ENCODE measurements at places on chromosomes 4 and X.

- DNase-seq, result no peak
Measured at GRCh38 chr4:36241771-36242170, 2.5 kb downstream of the ARAP2 start.

DNA sequence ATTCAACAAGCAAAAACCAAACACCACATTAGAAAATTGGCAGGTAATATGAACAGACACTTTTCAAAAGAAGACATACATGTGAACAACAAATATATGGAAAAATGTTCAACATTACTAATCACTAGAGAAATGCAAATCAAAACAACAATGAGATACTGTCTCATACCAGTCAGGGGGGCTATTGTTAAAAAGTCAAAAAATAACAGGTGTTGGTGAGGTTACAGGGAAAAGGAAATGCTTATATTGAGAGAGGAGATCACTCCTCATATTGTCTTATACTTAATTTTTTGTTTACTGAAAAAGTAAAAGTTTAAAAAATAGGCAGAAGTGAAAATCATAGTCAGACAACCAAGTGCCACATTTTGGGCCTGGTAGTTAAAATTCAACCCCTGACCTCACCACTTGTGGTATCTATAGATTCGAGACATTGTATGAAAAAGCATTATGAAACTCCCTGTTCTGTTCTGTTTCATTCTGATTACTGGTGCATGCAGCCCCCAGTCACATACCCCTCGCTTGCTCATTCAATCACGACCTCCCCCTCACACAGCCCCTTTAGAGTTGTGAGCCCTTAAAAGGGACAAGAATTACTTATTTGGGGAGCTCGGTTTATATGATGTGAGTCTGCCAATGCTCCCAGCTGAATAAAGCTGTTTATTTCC lies 153.7 kb upstream of the FGF16 start:
- no peak for DNase-seq

DNA sequence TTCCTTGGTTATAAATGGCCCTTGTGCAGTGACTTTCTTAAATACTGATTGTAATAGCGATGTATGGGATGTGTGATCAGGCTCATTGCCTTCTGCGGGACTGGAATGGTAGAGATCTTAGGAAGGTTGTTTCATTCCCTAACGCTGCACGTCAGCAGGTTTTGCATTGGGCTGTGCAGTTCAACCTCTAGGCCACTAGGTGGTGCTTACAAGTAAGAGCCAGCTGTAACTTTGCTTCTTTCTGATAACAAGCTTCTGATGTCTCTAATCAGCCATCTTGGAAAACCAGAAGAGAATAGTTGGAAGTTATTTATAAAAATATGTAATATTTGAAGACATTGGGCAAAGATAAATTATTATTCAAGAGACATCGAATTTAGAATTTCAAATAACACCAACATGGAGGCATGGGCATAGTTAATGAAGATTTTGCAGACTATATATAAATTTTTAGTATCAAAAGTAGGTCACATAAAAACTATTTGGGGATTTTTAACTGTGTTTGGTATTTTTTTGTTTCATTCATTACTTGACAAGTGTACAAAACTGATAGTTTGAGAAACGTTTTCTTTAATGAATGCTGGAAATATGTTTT lies 339.7 kb upstream of the PCDH7 start:
- no peak for DNase-seq

GRCh38 chr4:72109959-72110497 lies 78.2 kb downstream of the NPFFR2 start:
- DNase-seq, result no peak

GRCh38 chr4:145530189-145530588 lies 48.5 kb downstream of the SMAD1 start:
- no peak for DNase-seq

DNA sequence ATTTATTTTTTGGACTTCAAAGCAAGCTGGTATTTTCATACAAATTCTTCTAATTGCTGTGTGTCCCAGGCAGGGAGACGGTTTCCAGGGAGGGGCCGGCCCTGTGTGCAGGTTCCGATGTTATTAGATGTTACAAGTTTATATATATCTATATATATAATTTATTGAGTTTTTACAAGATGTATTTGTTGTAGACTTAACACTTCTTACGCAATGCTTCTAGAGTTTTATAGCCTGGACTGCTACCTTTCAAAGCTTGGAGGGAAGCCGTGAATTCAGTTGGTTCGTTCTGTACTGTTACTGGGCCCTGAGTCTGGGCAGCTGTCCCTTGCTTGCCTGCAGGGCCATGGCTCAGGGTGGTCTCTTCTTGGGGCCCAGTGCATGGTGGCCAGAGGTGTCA lies 15.3 kb downstream of the FGFR3 start:
- DNase-seq, result no peak

DNA sequence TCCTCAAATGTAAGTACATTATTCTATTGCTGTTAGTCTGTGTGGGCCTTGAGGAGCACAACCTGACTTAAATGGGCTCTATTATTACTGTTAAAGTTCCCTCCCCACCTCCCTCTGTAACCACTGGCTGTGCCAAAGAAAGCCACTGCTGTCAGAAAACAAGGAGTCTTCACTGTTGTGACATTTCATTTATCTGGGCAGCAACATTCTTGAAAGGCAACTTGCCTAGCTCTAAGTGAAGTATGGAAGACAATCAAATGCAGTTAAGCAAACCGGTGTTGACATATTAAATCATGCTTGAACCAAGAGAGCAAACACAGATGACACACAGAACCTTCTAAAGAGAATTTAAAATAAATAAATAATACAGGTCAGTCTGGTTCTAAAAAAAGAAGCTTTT lies 81.0 kb downstream of the EPHA5 start:
- no peak for DNase-seq

DNA sequence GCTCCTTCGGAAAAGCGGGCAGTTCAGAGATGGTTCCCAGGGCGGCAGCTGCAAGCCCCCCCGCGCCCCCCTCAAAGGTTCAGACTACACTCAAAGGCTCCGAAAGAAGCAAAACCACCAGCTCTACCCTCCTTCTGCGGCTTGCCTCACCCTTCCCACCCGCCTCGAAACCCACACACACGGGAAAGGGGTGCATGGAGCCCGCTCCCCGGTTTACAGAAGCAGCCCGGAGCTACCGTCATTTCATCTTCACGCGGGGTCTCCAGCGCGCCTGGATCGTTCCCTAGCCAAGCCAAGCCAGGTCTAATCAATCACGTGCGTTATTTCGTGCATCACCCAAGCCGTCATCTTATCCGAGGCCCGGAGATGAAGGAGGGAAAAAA lies 1.2 kb downstream of the NLGN4X start:
- DNase-seq, result no peak

- DNase-seq, result no peak
Measured at GRCh38 chr4:98570151-98570797, 88.1 kb downstream of the TSPAN5 start.

- DNase-seq, result no peak
Measured at GRCh38 chrX:31711166-31711565, 639.3 kb upstream of the FTHL17 start.

GRCh38 chr4:176778063-176778462 lies 14.7 kb downstream of the VEGFC start:
- no peak for DNase-seq

GRCh38 chr4:135838889-135839288 lies 1637.3 kb upstream of the PABPC4L start:
- DNase-seq, result no peak

- no peak for DNase-seq
Measured at GRCh38 chr4:123600987-123601904, 204.7 kb downstream of the SPRY1 start.

DNA sequence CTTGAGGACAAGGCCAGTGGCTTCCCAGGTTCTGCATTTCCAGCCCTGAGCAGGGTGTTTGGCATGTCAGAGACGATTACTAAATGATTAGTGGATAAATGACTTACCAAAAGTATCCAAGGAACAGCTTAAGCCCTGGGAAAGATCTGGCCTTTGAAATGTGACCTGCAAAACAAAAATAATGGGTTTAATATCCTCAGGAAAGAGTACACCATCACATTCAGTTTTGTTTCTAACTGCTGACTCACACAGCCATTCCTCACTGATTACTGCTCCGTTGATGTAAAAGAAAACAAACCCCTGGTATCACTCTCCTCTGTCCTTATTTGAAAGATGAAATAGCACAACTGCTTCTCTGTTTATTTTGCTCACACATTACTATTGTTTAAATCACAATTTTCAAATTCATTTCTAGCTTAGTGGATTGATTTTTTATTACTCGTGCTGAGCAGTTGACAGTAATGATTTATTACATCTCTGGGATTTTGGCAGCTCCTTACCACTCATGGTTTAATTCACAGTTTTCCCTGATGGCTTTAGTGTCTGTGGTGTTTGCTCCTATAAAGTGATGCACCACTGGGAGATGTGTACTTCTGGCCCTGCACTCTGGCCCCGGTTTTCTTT lies 117.0 kb downstream of the CBLL2 start:
- DNase-seq, result no peak

GRCh38 chr4:79331126-79331876 lies 5.4 kb upstream of the NAA11 start:
- DNase-seq, result no peak

DNA sequence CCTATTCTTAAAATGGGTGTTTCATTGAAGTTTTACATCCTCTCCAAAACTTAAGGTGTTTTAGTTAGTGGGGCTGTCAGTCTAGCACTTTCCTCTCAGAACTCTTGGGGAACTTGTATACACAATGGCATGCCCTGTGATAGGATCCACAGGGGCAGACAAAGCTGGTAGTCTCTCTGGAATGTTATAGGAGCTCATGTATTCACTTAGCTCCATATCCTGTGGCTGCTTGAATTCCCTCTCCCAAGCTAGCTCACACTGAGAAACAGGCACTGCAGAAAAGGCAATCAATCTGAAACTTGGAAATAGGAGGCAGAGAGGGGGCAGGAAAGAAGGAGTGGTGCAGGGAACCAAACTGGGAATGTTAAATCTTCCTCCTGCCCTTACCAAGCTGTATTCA lies 26.3 kb upstream of the ARMCX2 start:
- DNase-seq, result no peak

DNA sequence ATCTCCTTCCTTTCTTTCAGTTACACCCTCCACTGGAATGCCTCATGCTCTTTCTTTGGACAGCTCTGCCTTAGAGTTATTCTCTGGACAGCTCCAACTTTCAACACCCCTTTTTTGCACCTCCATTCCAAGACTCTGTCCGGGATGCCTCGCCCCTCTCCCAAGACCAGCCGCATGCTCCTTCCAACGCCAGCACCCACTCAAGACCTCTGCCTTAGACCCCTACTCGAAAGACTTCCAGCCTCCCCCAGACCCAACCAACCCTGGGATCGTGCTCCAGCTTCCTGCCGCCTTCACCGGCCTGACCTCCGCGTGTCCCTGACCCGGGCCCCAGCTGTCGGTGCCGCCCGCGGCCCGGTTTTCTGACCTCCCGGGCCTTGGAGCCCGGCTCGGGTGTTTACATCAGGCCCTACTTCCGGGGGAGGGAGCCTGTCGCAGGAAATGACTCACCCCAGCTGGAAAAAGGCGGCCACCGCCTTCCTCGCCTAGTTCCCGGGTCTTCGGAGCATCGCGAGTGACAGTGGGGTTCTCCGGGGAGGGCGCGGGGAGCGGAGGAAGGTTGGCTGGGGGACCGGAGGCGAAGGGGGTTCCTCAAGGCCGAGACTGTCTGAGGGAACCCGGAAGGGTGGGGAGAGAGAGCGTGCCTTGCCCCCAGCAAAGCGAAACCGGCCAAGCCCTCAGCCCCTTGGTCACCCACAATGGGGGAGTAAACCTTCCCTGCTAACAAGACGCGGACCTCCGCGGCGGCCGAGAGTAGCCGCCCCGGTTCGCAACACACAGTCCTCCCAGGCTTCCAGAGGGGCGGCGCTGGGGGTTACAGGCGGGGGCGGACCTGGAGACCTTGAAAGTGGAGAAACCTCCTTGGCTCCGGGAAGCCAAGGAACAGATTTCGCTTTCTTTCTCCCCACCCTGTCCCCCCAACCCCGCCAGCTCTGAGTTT lies at the start of gene WDR45:
Gene WDR45 (minus strand): TSS at position 399 of the 940 bp plus-strand sequence. CDS start 1,792 bp downstream, outside the sequence.
- DNase-seq, result peak; percentile 79

GRCh38 chr4:47729131-47729680 lies 108.7 kb downstream of the CORIN start:
- no peak for DNase-seq

DNA sequence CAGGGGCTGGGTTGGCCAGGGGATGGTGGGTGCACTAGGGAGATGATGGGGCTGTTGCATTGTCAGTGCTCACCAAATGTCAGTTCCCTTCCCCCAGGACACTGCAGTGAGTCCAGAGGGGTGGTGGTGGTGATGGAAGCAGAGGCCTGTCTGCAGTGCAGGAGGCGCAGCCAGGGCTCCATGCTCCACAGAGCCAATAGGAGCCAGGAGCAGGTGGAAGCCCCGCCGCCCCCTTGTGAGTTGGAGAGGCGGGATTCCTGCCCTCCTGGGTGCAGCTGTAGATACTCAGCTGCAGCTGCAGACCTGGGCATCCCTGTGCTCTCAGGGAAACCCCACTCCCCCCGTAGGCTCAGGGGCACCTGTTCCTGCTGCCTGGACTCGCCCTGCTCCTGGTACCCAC lies 284.7 kb downstream of the EVC2 start:
- no peak for DNase-seq

GRCh38 chr4:137545461-137545861 lies 13.2 kb upstream of the PCDH18 start:
- no peak for DNase-seq

DNA sequence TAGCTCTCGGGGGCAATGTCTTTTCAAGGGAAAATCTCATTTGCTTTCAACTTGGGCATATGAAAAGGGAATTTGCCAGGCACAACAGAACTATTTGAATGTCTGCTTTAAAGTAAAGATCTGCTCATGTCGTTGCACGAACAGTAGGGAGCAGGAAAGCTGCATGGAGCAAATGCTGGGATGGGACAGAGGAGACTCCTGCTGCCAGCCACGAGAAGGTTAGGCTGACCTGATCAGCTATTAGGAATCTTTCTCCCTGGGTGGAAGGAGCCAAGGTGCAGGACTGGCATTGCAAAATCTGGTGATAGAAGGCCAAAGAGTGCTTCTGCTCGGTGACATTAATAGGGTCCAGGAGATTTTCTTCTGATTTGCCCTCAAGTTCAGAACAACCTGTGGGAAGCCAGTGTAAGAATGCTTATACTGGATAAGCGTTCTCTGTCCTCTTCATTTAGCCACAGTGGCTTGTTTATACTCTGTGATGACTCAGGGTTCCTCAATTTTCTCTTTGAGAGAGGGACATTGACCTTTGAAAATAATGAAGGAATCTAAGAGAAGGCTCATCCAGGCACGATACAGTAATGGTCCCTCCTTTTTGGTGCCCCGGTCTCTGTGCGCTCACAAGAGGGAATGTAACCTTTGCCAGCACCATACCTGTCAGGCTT lies 22.9 kb downstream of the FHL1 start:
- no peak for DNase-seq
